MCF 10A (cell line): ENCODE measurements at places on chromosomes 2 and 18.

- no peak for DNase-seq
These were observed 49.2 kb upstream of the RNF152 start for GRCh38 chr18:61941948-61942471.

- no peak for DNase-seq
These were observed 34.4 kb downstream of the ZFP36L2 start for GRCh38 chr2:43191947-43192516.

DNA sequence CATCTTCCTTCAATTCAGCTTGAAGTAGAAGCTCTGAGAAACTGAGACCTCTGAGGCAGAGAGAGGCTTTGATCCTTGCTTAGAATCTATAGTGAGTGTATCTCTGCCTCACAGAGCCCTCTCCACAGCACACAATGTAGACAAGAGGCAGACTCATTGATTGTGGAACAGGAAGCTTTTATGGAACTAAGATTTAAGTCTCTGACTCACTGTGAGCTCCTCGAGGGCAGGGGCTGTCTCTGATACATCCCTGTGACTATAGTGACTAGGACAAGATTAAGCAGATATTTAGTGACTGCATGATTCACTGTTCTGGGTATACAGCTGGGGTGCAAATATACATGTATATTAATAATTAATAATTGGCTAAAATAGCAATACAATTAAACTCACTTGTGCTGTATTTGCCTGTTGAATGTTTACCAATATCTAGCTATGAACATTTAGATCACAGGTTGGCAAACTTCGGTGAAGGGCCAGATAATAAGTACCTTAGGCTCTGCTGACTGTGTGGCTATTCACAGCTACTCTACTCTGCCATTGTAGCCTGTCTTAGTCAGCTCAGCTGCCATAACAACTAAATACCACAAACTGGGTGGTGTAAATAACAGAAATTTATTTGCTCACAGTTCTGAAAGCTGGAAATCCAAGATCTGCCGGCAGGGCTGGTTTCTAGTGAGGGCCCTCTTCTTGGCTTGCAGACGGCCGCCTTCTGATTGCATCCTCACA, 54.4 kb downstream of the ARHGEF4 start:
- DNase-seq: no peak

DNA sequence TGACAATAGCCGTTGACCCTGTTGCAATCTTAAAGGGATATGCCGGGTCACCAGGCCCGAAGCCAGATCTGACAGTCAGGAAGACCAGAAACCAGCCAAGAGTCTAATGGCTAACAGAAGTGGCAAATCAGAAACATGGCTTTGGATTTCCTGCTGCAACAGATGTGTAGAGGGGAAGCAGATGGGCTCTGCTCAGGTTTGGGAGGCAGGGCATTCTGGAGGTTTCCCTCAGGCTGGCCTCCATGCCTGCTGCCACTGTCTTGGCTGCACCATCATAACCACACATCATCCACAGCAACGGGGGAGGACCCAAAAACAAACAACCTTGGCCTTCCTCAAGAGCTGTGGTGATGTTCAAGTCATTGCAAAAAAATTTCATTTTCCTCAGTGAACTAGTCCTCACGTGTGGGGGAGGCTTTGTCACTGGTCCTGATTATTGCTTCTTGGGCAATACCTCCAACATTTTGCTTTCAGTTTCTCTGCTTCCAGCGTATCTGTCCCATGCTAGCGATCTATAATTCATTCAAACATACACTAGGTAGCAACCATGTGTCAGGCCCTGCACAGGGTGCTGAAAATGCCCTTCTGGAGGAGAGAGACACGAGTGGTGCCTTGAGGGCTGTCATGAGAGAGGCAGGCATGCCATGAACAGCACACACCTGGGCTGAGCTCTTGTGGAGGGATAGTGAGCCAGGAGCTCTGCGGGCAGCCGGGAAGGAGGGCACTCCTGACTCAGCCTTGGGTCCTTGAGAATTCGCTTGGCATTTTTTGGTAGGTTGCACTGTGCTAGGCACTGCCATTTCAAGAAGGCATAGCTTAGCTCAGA, 48.2 kb upstream of the LGALSL start:
- peak; percentile 65 for DNase-seq

DNA sequence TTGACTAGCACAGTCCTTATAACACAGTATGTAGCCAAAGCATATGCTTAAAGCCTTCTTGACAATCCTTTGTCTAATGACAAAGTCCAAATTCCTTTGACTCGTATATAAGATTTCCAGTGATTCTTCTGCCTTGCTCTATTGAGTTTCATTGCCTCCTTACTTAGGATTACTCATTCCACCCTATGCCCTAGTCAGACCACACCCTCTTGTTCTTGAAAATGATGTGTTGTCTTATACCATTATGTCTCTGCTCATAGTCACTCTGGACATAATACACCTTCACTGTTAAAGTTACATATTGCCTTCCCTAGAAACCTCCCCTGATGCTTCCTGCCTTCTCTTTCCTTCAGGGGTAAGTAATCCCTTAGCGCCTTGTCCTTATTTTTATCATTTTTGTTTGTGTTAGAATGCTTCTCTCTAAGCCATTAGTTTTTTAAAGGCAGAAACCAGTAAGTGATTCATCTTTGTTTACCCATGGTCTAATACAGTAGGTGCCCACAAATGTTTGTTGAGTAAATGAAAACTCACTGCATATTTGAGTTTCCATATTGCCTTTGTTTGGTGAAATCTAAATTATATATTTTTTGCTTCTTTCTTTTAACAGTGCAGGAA, 19.3 kb downstream of the GPD2 start:
- DNase-seq: peak; percentile 58

- peak; percentile 40 for DNase-seq
These were observed 166.6 kb downstream of the TNS1 start for GRCh38 chr2:217835931-217836891.

GRCh38 chr2:240997141-240997855, 1.1 kb upstream of the SNED1 start:
- no peak for DNase-seq
